Stimulated activated CD8-positive, alpha-beta memory T cell treated with anti-CD3 and anti-CD28 coated beads, Interleukin-15, amount 100 ng/mL, for 4 hours (primary cell): ENCODE measurements at places on chromosomes 4 and X.

- no peak for DNase-seq
These were observed 226.9 kb upstream of the MID1 start for GRCh38 chrX:10847333-10847732.

GRCh38 chrX:102067966-102068723 lies 57.3 kb upstream of the TCEAL2 start:
- no peak for DNase-seq

GRCh38 chr4:147754037-147754445 lies 22.2 kb downstream of the ARHGAP10 start:
- no peak for DNase-seq

GRCh38 chr4:186695392-186695791 lies 28.3 kb downstream of the FAT1 start:
- DNase-seq: no peak

GRCh38 chr4:105758958-105759357 lies 50.4 kb downstream of the GSTCD start:
- no peak for DNase-seq

GRCh38 chr4:38591617-38592337 lies 72.2 kb upstream of the KLF3 start:
- no peak for DNase-seq

- no peak for DNase-seq
These were observed 65.7 kb downstream of the LINC00632 start for GRCh38 chrX:140775211-140775610.

DNA sequence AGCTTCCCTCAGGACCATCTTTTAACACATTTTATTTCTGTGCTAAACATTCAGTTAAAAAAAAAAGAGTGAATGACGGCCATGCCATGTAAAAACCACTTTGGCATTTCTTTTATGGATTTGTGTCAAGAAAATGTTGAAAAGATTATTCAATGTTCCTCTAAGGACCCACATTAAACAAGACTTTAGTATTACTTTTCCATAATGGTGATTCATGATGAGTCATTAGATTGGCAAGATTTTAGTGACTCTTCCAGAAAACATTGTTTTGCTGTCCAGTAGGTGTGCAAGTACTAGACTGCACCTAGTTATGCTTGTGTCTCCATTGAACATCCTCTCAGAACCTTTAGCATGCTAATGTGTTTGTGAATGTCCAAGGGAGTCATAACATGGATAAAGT lies 748.6 kb downstream of the STPG2 start:
- no peak for DNase-seq

GRCh38 chr4:125833-126232 lies 1.5 kb downstream of the ZNF718 start:
- no peak for DNase-seq

DNA sequence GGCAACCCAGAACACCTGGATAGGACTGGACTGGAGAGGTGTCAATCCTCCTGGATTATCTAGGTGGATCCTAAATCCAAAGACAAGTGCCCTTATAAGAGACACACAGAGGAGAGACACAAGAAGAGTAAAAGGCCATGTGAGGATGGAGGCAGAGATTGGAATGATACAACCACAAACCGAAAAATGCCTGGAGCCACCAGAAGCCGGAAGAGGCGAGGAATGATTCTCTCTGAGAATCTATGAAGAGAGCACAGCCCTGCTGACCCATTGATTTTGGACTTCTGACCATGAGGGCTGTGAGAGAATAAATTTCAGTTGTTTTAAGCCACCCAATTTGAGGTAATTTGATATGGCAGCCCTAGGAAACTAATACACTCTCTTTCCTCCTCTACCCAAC lies 20.1 kb downstream of the GPC3 start:
- no peak for DNase-seq

DNA sequence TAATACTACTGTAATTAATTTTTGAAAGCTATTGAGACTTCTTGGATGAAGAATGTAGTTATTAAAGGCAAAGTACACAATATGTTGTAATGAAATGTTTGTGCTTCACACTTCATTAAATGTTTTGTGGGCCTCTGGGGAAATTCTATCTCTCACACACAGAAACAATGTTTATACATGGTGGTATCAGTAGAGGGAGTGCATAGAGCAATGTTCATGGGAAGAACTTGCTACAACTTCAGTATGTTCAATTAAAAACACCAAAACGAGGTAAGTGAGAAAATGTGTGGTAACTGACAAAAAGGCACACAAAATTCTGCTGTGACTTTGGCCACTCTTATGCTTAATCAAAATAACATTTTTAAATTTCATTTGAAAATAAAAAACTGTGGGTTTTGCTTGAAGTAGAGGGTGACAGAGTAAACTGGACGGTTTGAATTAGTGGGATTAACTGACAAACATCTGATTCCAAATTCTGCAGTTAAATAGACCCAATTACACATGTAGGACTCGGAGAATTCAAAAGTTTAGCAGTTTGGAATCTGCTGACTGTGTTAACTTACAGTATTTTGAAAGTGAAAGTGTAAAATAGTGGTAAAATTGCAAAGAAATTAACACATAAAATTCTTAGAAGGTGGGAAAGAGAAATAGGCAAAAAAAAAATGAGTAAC lies 111.4 kb upstream of the TTC29 start:
- DNase-seq: no peak

DNA sequence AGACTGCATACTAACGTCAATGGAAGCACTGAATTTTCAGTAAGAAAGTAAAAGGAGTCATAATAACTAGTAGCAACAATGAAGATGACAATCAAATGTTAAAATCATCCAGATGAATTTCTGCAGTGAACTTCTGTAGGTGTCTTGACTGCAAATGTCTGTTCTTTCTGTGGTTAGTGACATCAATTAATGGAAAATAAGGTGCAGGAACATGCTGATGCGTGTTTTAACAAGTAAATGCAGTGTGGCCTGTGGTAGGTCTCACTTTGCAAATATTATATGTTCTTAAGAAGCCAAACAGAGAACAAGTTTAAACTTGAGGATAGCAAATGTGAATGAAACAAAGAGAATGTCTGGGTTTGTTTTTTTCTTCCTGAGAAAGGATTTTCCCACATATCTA lies 2.6 kb upstream of the DTHD1 start:
- no peak for DNase-seq

DNA sequence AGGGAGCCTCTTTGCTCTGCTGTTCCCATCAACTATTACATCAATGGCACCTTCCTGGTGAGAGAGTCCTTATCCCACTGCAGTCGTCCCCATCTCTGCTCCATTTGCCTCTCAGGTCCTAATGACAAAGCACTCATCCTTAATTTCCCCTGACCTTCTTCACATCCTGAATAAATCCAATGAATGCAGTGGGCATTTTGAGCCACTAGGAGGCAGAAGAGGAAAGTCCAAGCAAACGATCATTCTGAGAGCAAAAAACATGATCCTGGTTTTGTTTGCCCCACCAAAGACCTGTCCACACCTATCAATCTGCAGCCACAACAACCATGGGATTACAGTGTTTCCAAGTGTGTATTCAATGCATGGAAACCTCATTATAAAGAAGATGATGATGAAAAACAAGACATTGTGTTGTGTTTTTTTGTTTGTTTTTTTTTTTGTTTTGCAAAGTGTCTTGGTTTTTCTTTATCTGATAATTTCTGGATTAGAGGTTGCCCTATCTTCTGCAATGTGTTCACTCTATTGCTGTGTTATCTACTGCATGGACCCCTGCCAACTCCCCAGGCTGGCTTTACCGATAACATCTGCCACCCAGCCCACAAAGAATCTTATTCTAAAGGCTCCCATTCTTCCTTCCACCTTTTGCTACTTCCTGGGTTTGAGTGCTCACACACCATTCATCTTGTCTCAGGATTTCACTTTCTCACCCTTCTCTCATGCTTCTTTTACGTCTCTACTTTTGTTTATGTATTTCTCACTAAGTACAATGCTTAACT lies 207.2 kb downstream of the NLGN4X start:
- no peak for DNase-seq

- DNase-seq: no peak
These were observed 1011.1 kb upstream of the HS3ST1 start for GRCh38 chr4:12439633-12440305.

DNA sequence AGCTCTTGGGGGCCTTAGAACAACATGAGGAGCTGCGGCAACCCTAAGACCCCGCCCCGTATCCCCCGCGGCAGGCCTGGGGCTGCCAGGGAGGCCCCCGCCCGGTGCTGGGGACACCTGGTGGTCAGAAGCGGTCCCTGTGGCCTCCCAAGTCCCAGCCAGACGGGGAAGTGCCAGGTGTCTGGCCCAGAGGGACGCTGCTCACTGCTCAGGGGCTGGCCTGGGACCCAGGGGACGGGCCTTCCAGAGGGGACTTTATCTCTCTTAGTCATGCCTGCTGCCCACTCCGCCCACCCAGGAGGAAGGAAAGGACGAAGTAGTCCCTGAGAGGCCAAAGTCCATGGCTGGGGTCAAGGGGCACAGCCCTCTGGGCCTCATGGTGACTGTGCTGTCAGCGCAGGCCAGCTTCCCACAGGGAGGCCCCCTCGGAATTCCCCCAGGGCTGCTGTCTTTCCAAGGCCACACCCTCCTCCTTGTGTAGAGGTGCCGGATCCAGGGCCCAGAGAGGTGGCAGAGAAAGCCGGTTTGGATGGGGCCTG lies 31.0 kb upstream of the HTRA3 start:
- no peak for DNase-seq

DNA sequence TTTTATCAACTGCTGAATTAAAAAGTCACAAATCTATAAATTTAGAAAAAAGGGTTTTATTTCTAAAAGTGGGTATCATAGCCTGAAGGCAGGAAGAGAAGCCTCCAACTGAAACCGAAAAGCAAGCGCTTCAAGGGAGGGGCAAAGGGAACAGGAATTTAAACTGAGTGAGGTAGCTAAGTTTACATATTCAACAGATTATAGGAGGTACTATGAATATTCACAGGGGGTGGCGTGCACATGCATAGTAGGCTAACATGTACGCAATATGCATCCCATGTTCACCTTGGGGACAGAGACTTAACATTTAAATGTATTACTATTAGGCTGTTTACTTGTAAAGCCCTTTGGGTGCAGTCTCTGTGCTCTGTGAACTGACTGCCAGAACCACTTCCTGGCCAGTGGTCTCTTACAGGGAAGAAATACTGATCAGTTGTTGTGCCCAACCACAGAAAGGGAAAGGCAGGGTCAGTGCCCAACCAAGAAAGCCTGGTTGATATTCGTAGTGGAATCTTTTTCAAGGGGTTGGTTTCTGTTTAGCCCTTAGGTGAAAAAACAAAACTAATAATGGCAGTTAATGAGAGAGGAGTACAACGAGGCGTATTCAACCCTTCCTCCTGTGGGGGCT lies 168.7 kb upstream of the GALNTL6 start:
- no peak for DNase-seq

DNA sequence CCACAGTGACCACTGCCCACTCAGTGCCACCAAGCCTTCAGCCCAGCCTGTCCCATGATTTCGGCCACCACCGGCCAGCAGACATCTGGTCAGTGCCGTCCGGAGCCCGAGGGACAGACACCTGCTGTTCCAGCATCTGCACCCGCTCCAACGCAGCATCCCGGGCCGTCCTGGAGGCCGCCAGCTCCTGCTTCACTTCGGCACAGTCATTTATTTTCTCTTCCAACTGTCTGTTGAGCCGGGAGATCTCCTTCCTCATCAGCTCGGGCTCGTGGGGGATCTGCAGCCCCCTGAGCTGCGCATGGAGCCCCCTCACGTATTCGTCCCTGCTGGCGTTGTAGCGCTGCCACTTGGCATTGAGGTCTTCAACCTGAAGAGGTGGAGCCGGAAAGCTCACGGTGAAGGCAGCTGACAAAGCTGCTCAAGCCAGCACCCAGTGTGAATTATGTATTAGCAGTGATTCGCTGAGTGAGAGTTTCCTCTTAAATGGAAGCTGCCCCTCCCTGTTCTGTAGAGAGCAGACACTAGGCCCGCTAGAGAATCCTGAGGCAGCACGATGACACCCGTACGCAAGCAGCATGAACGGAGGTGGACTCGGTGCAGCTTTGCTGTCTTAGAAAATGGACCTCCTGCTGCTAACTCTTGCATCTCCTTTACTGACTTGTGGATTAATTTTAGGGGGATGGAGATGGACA lies 11.4 kb downstream of the TNIP2 start:
- no peak for DNase-seq

DNA sequence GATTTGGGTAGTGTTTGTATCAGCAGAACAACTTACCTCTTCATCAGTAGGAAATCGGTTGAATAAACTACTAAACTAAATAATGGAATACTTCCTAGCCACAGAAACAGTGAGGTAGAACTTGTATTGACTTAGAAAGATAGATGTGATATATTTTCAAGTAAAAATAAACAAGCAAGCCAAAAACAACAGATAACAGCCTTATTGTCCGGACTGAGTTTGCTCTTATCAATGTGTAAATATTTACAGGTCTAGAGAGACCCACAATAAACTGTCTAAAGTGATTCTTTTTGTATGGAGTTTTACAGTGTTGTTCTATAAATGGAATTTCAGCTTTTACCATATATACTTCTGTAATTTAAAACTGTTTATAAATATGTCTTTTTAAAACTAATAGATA lies 721.8 kb downstream of the ADGRL3 start:
- DNase-seq: no peak

GRCh38 chrX:68193786-68194185 lies 239.5 kb downstream of the OPHN1 start:
- DNase-seq: no peak

- DNase-seq: no peak
These were observed 7.8 kb upstream of the NPNT start for GRCh38 chr4:105887508-105887907.

DNA sequence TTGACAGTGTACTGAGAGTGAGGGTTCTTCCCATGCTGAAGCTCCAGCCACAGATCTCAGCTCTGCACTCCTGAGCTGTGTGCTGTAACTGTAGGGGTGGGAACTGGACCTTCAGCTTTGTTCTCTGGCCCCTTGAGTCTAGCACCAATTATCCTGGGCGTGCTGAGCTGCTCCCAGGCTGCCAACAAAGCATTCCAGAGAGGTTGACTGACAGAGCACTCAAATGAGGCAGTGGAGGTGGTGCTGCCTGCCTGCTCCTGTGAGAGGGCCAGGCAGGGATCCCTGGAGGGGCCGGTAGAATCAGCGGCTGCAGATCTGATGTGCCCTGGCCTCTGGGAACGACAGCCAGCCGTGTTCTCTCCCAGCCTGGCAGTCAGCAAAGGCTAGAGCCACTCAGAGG lies 375.7 kb upstream of the AADAT start:
- DNase-seq: no peak

DNA sequence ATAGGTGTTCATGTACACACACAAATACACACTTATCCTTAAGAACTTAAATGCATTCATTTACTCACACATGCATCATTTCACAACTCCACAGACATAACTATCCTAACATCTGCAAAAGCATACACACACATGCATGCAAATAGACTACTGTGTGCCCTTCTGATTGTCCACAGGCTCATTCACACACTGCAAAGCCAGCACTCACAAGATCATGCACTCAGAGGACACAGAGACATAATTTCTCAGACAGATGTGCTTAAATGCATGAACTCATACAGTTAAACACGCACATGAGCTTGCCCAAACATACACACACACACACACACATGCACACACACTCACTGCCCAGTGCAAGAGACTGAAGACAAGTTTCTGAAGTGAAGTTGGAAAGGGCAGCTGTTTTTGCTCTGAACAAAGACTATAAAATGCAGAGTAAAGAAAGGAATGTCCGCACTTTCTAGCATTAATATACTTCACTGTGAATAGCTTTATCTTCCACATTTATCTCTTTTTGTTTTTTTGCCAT lies 1018.0 kb upstream of the HS3ST1 start:
- no peak for DNase-seq
